Activated naive CD8-positive, alpha-beta T cell treated with anti-CD3 and anti-CD28 coated beads, Interleukin-2, amount 50 U/mL, for 24 hours (primary cell): ENCODE measurements at places on chromosomes 4 and X.

DNA sequence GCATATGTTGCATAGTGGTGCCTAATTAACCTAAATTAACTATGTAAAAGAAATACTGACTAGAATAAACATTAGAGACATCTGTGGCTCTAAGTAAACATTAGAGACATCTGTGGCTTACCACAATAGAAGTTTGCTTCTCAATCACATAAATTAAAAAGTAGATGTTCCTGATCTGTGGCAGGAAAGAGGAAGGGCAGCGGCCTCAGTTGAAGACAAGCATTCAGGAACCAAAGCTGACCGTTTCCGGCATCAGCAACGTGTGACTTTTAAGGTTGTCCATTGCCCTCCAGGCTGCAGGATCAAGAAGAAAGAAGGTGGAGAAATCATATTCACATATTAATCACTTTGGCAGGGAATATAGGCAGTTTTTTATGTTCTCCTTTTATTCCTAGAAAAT lies 336.3 kb upstream of the TRAM1L1 start:
- no peaks in the 10 kb centered on the region for H3K27me3 ChIP-seq
- H3K4me3 ChIP-seq = no peak overlapping the region
- H3K36me3 ChIP-seq = no peaks in the 10 kb centered on the region
- no peak overlapping the region for H3K27ac ChIP-seq
- no peak for DNase-seq
- no peaks in the 10 kb centered on the region for H3K4me1 ChIP-seq

- H3K36me3 ChIP-seq = no peaks in the 10 kb centered on the region
- H3K27me3 ChIP-seq = no peaks in the 10 kb centered on the region
- H3K27ac ChIP-seq = no peak overlapping the region
- H3K4me3 ChIP-seq = no peak overlapping the region
- no peak for DNase-seq
Observed at GRCh38 chr4:66071911-66072310, 401.6 kb upstream of the EPHA5 start.

GRCh38 chr4:85929961-85930665 lies 429.7 kb downstream of the MAPK10 start:
- H3K4me1 ChIP-seq = peaks cover 12% of the 10 kb centered on the region
- H3K36me3 ChIP-seq = no peaks in the 10 kb centered on the region
- no peak for DNase-seq

DNA sequence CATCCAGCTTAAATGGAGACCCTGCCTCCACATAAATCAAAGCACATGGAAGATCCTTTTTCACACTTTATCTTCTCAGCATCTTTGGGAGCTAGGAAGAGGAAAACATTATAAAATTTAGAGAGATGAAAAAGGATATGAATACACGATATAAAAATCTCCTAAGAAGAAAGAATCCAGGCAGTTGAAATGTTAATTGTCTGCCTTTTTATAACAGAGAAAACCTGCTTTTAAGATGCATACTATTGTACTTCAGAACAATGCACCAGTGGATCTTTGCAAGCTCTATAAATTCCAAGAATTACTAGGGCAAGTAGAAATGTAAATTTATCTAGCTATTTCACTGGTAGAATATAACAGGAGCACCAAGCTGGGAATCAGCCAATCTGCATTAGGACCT lies 300.3 kb upstream of the GALNT7 start:
- no peak for DNase-seq
- H3K27ac ChIP-seq = no peak overlapping the region
- peaks cover 6% of the 10 kb centered on the region for H3K27me3 ChIP-seq
- no peaks in the 10 kb centered on the region for H3K4me1 ChIP-seq

- no peak overlapping the region for H3K4me3 ChIP-seq
- H3K27ac ChIP-seq = no peak overlapping the region
- no peaks in the 10 kb centered on the region for H3K27me3 ChIP-seq
Observed at GRCh38 chr4:134740290-134740689, 538.7 kb upstream of the PABPC4L start.

GRCh38 chr4:131063878-131064277 lies 1967.9 kb downstream of the C4orf33 start:
- H3K4me3 ChIP-seq = no peak overlapping the region
- no peak overlapping the region for H3K27ac ChIP-seq
- no peaks in the 10 kb centered on the region for H3K4me1 ChIP-seq
- H3K36me3 ChIP-seq = no peaks in the 10 kb centered on the region

GRCh38 chr4:55440786-55441185 lies 45.0 kb downstream of the TMEM165 start:
- no peak overlapping the region for H3K27ac ChIP-seq
- H3K27me3 ChIP-seq = no peaks in the 10 kb centered on the region
- no peak overlapping the region for H3K4me3 ChIP-seq
- H3K4me1 ChIP-seq = no peaks in the 10 kb centered on the region

- H3K27me3 ChIP-seq = no peaks in the 10 kb centered on the region
- H3K4me1 ChIP-seq = peaks cover 53% of the 10 kb centered on the region
- no peak for DNase-seq
- no peak overlapping the region for H3K4me3 ChIP-seq
- no peak overlapping the region for H3K27ac ChIP-seq
Observed at GRCh38 chr4:150973626-150974251, 41.3 kb downstream of the LRBA start.
